Activated naive CD4-positive, alpha-beta T cell treated with anti-CD3 and anti-CD28 coated beads, Interleukin-2, amount 50 U/mL, for 16 hours (primary cell): ENCODE measurements at places on chromosomes 2 and 18.

GRCh38 chr2:143564419-143564818 lies 435.2 kb downstream of the ARHGAP15 start:
- no peak for DNase-seq

GRCh38 chr2:230797515-230798495 lies 66.9 kb upstream of the ITM2C start:
- no peak for DNase-seq

DNA sequence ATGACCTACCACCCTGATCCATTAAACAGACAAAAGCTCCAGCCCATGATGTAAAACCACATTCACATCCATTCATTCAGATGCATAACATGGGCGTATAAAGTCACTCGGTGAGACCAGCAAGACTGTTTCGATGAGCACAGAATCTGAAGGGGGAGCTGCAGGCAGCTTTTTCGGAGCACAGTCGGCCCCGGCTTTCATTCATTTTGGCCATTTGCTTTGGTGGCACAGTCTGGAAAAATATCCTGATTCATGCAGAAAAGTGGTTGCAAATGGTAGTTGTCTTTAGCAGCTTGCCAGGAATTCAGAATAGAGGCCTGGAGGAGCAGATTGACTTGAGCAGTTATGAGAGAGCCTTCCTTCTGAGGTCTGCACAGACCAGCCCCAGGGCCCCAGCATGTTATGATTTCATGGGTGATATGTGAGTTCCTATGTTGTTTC lies 11.2 kb downstream of the ARID5A start:
- DNase-seq, result no peak

GRCh38 chr2:70133127-70133452 lies 45.8 kb downstream of the PCBP1 start:
- no peak for DNase-seq

- no peak for DNase-seq
These were observed 50.9 kb downstream of the CENPO start for GRCh38 chr2:24844023-24844685.

DNA sequence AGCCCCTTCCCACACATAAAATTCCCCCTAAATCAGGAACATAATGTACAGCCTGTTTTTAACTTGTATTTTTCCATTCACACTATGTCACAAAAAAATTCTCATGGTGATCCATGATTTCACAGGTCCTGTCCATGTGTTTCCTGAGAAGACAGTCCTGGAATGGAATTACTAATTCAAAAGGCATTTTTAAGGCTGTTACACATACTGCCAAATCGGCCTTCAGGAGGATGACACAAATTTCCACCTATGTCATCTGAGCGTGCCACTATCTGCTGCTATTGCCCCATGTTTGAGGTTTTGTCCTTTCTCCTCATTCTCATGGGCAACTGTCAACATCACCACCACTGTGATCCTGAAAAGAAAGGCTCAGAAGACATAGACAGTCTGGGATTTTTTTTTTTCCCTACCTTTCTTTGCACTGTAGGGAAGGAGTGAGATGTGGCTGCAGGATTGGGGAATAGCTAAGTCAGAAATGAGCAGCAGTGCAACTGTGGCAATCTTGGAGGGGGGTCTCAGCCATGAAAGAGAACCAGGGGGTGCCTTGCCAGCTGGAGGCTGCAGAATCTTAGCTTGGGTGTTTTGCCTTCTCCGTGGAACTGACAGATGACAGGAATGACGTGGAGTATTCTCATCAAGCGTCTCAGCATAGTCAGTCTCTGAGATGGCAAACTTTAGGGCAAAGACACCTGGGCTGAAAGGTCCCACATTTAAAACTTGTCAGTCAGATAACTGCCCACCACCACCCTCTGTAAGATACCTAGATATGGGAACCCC lies 73.4 kb downstream of the MARCHF4 start:
- no peak for DNase-seq

DNA sequence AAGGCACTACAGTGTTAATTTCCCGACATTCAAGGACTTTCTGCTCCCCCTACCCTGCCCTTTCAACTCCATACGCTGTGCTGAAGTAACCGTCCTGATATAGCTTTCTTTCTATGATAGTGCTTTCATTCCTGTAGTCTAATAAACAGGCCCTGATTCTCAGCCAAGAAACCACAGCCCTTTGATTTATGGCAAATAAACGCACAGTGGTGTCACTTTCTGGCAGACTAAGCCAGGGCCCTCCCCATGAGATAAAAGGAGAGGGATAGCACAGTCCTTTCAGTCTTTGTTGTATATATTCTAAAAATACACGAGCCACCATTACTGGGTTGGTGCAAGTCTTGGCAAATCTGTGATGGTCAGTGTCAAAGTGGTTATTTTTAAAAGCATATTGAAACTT lies 291.2 kb downstream of the ALPK2 start:
- no peak for DNase-seq

DNA sequence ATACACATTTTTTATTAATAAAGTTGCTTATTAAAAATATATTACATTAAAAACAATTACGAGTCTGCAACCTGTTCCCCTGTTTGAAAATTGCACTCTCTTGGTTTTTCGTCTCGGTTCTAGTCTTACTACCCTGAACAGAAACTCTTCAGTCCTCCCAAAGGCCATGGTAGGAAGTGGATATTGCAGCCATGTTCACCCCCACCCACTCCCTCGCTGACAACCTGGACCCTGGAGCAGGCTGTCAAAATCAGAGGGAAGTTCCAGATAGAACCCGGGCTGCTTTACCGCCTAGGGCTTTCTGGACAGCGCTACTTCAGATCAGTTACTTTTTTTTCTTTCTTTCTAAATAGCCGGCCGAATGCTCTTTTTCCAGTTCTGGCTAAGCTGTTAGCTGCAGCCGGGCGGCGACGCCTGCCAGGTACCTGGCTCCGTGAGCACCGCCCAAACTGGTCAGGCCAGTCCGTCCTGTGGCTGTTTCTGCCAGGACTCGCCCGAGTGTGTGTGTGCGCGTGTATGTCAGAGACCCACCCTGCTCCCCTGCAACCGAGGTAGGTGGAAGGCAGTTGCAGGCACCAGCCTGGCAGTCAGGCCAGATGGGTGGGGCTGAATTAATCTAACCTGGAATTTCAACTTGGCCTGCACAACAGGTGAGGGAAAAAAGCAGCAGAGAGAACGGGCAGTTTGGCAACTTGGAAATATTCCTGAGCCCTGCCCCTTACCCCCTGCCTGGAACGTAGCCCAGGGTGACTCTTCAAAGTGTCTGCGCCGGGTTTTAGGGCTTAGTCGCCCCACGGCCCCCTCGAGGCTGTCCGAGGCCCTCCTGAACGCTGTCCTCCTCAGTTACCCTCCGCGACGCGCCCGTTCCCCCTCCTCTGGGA lies 1.1 kb upstream of the TET3 start:
- no peak for DNase-seq

DNA sequence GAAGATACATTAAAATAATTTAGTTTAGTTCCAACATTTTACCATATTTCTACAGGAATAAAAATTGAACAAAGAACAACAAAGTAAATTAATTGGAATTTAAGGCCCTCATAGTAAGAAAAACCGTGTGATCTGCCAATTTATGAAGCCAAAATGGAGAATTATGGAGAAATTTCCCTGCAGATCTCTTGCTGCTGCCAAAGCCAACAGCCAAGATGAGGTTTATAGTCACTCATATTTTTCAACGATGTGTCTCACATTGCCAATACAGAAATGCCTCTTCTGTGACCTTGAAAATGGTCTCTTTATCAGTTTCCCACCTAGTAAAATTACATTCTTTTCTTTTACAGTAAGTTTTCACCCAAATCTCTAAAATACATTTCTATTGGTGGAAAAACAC lies 317.2 kb upstream of the FIGN start:
- no peak for DNase-seq

DNA sequence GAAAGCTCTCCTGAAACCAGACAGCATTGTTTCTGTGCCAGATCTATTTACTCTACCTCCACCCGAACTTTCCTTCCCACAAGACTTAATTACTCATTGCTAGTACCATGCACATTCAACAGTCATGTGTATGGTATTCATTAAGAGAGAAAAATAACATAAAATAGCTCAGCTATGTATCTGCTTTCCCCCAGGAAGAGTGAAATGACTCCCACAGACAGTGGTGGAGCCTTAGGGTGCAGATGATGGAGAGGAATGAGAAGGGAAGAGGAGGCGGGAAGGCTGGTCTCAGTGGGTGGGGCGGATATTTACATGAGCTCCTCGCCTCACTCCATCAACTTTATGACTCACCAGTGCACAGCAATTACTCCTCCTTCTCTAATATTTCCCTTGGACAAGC lies 724.5 kb downstream of the EPHA4 start:
- no peak for DNase-seq

GRCh38 chr18:31398191-31398590 lies 21.6 kb downstream of the DSG4 start:
- DNase-seq, result no peak

GRCh38 chr2:227376656-227377396 lies 2.3 kb downstream of the TM4SF20 start:
- DNase-seq, result no peak

DNA sequence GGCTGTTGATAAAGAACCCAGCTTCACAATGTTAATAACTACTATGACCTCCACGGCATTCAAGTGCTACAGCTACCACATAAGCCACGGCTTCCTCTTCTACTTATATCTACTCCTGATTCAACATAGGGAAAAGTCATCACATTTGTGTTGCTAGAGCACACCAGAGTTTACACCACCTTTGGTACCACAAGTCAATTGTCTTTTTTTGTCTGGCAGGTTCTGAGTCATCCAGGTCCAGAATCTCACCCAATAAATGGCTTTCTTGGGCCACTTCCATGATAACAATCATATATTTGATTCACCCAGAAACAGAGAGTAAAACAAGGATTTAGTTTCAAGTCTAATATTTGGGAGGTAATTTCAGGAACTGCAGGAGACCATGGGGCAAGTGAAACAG lies 480.2 kb downstream of the TMX3 start:
- no peak for DNase-seq

DNA sequence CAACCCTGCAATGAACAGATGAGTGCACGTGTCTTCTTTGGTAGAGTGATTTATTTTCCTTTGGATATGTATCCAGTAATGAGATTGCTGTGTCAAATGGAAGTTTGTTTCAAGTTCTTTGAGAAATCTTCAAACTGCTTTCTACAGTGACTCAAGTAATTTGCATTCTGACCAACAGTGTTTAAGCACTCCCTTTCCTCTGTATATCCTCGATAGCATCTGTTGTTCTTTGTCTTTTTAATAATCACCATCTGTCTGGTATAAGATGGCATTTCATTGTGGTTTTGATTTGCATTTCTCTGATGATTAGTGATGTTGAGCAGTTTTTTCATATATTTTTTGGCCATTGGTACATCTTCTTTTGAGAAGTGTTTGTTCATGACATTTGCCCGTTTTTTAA lies 1608.3 kb upstream of the ZEB2 start:
- DNase-seq, result no peak

DNA sequence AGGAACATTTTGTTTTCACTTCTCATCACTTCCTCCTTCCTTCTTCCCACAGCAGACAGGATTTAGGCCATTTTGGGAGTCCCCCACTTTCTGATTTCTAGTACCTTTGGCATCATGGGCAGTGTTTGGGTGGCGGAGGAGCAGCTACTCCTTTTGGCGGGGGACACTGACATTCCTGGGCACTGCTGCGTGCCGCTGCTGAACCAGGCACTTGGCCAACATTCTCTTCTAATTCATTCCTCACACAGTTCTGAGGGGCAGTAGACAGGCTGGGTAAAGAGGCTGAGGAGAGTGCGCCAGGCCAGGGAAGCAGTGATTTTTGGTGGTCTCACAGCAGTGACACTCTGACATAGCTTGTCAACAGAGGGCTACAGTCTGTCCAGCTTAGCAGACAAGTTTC lies 270.2 kb downstream of the LOXHD1 start:
- no peak for DNase-seq

DNA sequence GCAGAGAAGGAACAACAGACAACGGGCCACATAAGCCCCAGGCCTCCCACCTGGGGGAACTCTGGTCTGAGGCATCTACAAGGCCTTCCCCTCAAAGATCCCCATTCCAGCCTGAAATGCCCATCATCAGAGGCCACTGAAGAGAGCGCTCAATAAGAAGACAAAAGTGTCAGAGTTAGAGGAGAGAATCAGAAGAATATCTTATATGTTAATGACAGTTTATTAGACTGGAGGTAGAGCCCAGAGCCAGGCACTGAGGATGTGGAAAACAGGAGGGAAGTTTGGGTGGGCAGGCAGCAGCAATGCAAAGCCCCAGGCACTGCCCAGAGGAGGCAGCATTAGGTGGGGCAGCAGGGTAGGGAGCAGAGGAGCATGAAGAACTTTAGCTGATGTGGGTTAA lies 2.9 kb upstream of the CTIF start:
- no peak for DNase-seq

GRCh38 chr18:48342581-48342980 lies 66.6 kb downstream of the ZBTB7C start:
- no peak for DNase-seq

GRCh38 chr18:71028285-71028762 lies 739.5 kb downstream of the SOCS6 start:
- no peak for DNase-seq

DNA sequence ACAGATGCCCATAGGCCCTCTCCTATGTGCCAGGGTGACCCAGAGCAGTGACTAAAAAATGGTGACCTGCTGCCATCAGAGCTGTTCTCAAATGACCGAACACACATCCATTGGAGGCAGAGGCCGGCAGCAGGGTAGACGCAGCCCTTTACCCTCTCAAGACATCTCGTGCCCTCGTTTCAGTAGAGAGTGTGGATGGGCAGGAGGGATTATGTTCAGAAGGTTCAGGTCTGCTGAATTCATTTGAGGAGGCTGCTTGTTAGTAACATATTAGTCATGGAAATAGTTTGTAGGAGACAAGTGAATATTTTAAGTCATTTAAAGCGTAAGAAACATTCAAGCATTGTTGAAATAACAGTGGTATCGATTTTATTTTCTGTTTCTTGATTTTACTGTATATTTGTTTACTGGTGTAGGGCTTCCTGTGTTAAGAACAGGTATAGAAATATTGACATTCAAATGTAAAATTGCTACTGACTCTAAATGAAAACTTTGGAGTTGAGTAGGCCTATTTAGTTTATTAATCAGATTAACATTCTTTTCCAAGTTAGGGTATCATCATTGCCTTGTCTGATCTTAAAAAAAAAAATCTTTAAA lies 82.6 kb downstream of the ZNF532 start:
- DNase-seq, result no peak

DNA sequence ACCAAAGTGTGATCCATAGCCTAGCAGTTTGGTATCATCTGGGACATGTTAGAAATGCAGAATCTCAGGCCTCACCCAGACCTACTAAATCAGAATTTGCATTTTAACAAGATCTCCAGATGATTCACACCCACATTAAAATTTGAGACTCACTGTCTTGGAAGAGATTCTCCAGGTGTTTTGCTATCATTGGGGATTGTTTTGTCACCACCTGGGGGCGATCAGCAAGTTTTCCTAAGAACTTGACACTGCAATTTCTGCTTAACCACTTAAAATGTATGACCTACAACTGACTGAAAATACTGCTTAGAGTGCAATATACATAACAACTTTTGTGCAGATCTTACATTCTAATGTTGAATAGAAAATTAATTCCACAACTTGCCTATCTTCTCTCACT lies 18.9 kb upstream of the ITGA4 start:
- DNase-seq, result no peak

DNA sequence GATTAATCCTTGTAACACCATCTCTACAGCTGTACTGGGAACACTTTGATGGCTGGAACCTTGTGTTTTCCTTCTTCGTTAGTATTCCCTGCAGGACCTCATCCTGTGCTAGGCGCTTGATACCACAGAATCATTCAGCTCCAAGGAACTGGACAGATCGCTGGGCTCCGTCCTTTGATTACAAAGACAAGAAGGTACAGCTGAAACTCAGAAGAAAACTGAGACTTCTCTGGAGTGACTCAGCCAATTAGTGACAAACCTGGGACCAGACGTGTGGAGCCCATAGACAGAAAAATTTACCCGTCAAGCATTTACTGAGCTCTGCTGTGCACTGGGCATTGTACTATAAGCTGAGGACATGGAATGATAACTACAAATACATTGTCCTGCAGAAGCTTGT lies 67.3 kb downstream of the NCKAP5 start:
- no peak for DNase-seq
